A549 treated with GW870086 at 1 μM for 4 hours (cell line): ENCODE measurements at places on chromosomes 11 and 22. TPM values are rescaled to one million over a fixed set of nuclear protein-coding genes. Genes with fewer than 3 reads are reported as not detected.

NUCB2 gene
- total RNA-seq: 27.7 to 34.5 TPM (median 34.3 TPM) in 5 replicates

SLC39A13 gene
- 49.5 to 58.9 TPM (median 53.1 TPM) in 5 replicates for total RNA-seq

HORMAD2 gene
- total RNA-seq: not detected in 5 replicates

DSCAML1 gene
- 0.18 to 0.41 TPM (median 0.19 TPM) in 5 replicates for total RNA-seq

C11orf52 gene
- not detected in 5 replicates for total RNA-seq

OR4A16 gene
- not detected in 5 replicates for total RNA-seq
